ENCODE measurements at places on chromosomes 3 and 15.

GRCh38 chr3:48656061-48656840 lies 6.4 kb downstream of the CELSR3 start:
- DNase-seq = no peak

- DNase-seq = no peak
Observed at GRCh38 chr3:118802325-118803095, 232.1 kb downstream of the IGSF11 start.

DNA sequence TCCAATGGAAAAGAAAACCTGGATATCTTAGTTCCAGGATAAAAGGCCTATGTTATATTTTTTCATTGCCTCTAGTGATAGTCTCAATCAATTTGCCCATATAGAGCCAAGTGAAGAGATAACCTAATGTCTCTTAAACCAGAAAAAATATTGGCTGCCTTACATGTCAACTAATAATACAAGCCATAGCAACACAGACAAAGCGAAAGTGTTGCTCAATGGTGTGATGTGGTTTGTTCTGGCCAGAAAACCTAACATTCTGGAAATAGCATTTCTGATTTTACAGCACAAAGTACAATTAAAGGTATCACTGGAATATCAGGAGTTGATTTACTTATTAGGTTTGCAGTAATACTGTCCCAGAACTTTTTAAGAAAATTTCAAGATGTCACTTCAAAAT lies 101.5 kb downstream of the ATP8B4 start:
- no peak for DNase-seq

GRCh38 chr3:76694063-76694462 lies 345.8 kb upstream of the ROBO2 start:
- DNase-seq = no peak

GRCh38 chr3:24741506-24741905 lies 246.9 kb upstream of the THRB start:
- DNase-seq = no peak

DNA sequence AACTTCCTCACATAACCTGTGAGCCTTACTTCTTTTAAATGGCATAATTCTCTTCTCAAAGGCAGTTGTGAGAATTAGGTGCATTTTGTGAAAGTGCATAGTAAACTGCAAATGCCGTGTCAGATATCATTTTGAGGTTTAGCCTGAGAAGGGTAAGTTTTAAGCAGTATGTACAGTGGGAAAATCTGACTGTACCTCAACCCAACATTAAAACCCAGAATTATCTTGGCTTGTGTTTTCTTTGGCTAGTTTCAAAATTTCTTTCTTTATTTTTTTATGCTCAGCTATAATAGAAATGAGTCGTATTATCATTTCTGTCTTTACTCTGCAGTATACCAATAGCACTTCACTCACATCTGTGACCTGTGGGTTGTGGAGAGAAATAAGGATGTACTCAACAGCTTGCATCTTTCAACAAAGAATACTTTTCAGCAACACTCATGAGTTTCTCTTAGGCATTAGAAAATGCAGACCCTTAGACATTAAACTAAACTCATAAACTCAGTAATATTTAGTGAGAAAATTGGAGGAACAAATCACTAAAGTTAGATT lies 65.7 kb downstream of the RASA2 start:
- no peak for DNase-seq

DNA sequence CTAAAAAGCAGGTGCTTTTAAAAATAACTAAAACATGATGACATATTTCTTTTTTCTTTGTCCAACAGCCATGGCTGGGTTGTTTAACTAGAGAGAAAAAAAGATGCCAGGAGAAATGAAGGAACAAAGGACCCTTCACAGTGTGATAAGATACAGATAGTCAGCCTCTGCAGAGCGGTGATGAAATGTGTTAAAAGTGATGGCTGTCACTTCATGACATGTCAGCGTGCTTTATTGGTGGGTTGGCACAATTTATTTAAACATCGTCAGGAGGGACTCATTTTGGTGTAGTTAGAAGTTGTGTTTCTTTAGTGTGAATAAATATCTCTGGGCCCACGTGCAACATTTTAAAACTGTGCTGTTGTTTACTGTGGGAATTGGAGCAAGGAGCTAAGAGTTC lies 887.4 kb upstream of the CFAP20DC start:
- no peak for DNase-seq

DNA sequence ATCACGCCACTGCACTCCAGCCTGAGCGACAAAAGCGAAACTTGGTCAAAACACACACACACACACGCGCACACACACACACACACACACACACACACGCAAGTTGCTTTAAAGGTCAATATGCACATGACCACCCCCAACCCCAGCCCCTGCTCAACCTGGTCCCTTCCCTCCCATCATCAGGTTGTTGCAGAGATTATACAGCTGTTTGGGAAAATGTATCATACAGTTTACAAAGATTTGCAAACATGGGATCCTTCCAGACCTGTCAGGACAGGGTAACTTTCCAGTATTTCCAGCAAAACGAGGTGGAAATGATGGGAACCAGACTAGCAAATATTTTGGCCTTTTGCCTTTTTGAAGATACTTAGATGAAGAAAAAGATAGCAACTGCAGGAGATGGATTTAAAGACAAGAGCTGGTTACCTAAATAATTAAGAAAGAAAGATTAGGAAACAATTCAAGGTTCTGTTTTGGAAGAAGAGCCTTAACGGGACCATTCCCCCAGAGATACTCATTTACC lies 80.2 kb downstream of the TNIK start:
- DNase-seq = no peak

DNA sequence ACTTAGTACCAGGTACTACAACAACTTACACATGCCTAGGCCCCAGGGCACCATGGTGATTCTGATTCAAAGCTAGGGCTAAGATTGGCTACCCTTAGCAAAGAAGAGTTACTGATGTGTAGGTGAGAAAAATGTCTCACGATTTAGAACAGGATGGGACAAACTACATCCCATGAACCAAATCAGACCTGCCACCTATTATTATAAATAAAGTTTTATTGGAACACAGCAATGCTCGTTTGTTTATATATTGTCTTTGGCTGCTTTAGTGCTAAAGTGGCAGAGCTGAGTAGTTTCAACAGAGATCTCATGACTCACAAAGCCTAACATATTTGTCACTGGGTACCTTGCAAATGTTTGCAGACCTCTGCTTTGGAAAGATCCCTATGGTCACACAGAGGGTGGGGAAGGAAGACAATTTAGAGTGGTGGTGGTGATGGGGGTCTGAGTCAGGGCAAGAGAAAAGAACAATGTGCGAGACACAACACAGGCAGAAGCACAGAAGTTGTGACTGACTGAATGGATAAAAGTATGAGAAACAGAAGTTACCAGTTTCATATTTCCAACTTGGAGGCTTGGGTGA lies 770.6 kb upstream of the CFAP20DC start:
- DNase-seq = no peak

- DNase-seq = no peak
Observed at GRCh38 chr3:23161896-23162570, 41.1 kb upstream of the UBE2E2 start.

- DNase-seq = no peak
Observed at GRCh38 chr3:170007031-170007663, 30.6 kb upstream of the GPR160 start.

DNA sequence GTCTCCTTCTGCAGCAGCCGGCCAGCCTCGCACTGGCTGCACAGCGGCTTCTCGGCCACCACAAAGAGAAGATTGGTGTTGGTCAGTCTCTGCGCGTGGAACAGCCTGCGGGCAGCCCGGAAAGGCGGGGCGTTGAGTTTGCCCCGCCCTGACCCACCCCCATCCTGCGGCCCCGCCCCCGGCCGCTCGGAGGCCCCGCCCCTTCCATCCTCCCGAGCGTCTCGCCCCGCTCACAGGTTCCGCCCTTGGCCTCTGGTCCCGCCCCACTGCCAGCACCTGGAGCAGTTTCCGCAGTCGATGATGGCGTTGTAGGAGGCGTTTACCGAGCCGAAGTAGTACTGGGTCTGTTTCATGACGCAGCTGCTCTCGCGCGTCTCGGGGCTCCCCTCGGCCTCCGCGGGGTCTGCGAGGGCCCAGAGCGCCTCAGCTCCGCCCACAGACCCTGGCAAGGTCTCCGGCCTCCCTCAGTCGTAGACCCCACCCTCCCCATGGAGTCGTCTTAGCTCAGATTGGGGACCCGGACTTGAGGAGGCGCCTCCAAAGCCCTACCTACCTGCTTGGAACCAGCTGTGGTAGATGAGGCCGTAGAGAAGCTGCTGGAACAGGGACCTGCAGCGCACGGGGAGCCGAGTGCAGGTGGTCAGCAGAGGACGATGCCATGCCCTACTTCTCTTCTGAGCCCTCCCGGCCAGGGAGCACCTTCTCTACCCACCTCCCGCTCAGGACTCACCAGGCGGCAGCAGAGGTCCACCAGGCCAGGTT lies 5.9 kb upstream of the TMEM115 start:
- DNase-seq = peak; percentile 20

GRCh38 chr15:29123171-29123570 lies 146.5 kb downstream of the NSMCE3 start:
- DNase-seq = no peak

- no peak for DNase-seq
Observed at GRCh38 chr15:42191610-42192346, 16.3 kb downstream of the VPS39 start.

DNA sequence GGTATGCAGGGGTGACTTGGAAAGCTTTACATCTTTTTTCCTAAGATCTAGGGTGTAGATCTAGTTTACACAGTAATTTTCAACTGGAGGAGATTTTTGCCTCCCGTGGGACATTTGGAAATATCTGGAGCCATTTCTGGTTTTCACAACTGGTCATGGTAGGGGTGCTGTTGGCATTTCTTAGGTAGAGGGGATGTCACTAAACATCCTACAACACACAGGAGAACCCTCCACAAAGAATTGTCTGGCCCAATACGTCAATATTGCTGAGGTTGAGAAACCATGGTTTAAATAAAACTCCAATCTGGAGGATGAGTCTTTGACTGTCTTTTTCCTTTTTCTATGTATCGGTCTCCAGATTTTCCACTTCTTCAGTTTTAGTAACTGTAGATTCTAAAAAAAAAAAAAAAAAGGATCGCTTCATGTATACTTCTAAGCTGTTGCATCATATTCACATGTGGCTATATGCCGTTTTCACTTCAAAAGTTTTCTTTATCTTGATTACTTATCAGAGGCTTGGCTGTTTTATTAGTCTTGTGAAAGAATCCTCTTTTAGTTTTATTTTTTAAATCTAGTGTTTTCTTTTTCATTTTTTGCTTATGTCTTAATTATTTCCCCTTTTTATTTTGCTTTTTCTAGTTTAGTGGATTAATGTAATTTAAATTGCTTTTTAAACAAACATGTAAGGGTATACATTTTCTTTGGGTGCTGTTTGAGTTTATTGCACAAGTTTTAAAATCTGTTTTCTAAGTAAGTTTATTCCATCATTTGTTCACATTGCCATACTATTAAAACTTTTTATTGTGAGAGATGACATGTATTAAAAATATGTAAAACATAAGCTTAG lies 21.2 kb downstream of the UBE2Q2 start:
- DNase-seq = no peak

DNA sequence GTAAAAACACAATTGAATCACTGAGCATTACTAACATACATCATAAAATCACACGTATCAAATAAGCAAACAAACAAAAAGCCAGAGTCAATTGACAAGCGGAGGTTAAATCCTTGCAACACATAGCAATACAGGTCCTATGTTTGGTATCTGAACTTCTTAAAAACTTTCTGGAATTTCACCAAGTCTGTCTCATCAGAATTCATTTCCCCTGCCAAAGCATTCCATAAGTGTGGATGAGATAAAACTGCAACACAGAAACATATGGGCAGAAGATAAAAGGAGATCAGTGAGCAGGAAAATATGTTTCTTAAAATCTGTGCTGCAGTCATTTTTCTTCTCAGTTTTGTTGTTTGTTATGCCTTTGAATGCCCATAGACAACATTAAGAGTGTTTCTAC lies 1155.5 kb downstream of the TBL1XR1 start:
- DNase-seq = no peak

DNA sequence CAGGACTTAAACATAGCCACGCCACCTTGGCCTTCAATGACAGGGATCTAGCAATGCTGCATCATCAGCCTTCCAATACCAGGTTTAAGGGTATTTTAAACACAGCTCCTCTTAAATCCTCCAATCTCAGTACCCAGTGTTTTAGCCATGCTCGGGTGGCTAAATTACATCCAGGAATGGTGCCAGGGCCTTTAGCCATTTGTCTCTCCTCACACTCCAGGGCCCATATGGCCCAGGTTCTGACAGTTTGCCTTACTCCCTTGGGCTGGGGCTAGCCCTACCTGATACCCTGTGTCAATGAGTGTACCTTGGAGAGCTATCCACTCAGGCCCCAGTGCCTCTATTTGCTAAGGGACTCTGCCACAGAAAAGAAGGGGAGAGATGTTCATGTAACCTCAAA lies 29.4 kb downstream of the ZNF589 start:
- DNase-seq = no peak

- DNase-seq = no peak
Observed at GRCh38 chr15:74599156-74599555, 16.5 kb upstream of the CLK3 start.

GRCh38 chr3:69051756-69052471 lies at the start of gene TMF1:
TMF1 (minus strand) TSS chr3:69052333; CDS start chr3:69052086, 247 bp downstream.
- no peak for DNase-seq

DNA sequence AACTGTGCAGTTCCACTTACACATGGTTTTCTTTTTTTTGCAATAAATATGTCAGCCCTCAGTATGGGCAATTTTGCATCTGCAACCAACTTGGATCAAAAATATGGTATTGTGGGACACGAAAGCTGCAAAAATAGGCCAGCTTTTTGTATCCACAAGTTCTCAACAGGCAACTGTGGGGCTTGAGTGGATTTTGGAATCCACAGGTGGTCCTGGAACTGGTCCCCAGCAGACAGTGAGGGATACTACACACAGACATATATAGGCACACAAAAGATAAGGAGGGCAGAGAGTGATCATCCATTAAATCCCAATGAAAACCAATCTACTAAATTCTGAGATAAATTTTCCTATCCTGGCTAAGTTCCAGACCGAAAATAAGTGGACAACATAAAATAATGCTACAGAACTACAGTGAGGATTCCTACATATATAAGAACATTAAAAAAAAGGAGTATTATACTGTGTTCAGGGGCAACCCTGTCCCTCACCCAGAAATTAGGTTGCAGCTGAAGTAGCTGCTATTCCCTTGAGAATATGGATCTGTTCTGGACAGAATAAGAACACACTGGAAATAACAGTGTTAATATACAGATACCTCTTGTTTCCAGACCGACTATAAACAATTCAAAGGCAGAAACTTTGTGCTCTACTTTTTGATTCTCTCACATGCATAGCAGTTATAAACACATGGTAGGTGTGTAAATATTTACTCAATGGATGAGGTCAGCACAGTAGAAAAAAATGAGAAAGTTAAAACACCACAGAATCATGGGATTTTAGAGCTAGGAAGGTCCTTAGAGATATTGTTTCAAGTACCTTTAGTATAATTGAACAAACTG lies 25.4 kb downstream of the DENND4A start:
- no peak for DNase-seq
